ENCODE measurements at places on chromosomes 1 and 21.

- DNase-seq, result no peak
Measured at GRCh38 chr1:85153149-85153891, 47.5 kb downstream of the SYDE2 start.

- DNase-seq, result no peak
Measured at GRCh38 chr21:42377211-42377950, 11.0 kb upstream of the TFF1 start.

DNA sequence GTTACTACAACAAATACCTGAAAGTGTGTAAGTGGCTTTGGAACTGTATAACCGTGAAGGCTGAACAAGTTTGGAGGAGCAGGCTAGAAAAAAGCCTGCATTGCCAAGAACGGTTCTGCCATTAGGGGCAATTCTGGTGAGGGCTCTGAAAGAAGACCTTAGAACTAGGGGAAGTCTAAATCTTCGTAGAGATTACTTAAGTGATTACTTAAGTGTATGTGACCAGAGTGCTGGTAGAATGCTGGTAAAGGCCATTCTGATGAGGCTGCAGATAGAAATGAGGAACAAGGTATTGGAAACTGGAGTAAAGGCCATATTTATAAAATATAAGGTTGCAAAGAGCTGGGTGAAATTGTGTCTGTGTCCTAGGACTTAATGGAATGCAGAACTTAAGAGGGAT, 158.0 kb downstream of the CLIC6 start:
- no peak for DNase-seq

DNA sequence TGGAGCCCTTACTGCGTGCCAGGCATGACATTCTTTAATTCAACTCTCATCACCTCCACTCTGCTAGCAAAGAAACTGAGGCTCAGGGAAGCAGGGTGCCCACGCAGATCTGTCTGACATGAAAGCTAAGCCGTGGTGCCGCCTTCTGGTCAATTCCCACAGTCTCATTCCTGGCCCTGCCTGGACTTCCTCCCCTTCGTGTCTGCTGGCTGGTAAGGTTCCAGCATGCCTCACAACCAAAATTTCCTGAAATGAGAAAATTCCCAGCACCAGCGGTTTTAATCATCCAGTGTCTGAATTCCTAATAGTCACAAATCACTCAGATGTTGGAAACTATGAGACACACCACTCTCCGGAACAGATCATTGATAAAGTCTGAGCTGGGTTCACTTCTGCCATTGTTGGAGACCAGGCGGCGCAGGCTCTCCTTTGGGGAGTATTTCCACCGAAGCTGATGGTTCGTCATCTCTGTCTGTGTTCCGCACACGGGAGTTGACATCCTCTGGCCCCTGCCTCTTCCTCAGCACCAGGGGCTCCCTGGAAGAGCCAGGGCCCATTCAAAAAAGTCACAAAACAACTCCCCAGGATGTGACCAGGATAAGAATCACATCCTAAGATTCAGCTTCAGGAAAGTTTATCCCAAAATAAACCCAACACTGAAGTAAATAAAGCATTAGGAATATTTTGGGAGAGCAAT, 167.7 kb downstream of the PLPP3 start:
- no peak for DNase-seq

DNA sequence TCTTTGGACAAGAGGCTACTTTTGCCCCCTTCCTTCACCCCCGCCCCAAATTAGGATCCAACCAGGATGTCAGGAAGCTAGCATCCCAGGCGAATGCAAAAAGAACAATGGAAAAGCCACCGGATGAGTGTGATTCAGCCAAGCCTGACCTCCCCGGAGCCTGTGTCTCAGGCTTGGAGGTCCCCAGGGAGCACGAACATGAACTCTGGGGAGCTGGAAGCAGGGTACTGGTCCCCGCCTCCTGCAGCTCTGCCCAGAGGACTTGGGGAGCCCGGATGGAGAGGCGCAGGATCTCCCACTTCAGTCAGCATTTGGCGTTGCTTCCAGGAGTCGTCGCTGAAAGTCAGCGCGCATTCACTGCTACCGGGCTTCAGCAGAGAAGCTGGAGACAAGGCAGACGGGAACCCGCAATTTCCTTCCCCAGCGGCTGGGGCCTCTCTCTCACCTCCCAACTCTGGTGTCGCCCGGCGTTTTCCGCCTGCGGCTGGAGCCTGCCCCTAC, 1.8 kb upstream of the TBX15 start:
- peak; percentile 58 for DNase-seq

DNA sequence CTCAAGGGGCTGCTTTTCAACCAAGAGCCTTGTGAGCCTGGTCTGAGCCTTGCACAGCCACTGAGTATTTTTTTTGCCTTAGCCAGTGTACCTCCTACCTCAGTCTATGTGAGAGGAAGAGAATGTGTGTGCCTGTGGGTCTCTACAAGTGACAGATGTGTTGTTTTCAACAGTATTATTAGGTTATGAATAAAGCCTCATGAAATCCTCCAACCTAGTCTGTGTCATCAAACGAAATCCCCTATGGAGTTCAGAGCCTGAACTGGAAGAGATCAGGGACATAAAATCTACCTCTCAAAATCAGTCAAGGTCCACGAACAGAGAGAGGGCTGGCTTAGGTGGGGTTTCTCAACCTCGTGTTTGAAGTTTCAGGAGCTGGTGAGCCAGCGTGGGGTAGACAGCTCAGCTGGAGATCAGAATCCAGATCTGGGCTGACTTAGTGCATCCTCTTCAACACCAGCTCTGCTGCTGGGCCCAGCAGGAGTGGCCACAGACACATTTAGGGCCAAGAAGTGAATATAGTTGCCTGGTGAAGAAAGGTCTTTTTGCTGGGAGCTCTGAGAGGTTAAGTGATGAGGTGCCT, 8.2 kb downstream of the XKR8 start:
- no peak for DNase-seq

GRCh38 chr1:223038288-223039006, 104.6 kb downstream of the TLR5 start:
- no peak for DNase-seq

DNA sequence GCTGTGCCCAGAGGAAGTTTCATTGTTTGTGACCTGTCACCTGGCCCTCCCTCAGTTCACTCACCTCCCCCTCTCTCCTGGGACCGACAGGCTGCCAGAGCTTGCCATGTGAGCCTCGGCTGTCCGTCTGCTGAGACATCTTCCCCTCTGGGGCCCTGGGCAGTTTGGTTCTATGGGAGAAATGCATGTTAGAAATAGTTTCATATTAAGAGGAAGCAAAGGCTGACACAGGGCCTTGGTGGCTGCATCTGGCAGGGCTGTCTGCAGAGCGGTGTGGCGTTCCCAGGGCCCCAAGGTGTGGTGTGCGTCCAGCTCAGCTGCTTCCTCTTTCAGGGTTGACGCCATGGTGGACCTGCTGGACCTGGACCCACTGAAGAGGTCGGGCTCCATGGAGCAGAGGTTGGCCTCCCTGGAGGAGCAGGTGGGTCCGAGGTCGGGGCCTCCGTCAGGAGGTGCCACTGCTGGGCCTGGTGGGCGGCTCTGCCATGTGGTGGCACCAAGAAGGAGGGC, 31.9 kb upstream of the LRRC3 start:
- DNase-seq, result no peak

DNA sequence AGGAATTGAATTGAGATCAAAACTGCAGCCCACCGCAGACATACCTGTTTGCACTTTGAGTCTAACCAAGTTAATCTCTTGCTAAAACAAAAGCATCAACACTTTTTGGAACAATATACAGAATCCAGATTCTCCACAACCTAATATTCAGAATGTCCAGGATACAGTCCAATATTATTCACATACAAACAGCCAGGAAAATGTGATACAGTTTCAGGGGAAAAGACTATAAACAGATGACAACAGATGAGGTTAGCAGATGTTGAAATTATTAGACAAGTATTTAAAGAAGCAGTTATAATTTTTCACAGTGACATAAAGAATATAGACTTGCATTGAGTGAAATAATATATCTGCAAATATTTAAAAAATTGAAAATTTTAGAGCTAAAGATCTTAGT, 678.1 kb upstream of the CXADR start:
- DNase-seq, result no peak

GRCh38 chr1:235527196-235527814, 23.1 kb upstream of the B3GALNT2 start:
- DNase-seq, result no peak

GRCh38 chr1:108521990-108522393, 37.9 kb upstream of the EEIG2 start:
- no peak for DNase-seq

DNA sequence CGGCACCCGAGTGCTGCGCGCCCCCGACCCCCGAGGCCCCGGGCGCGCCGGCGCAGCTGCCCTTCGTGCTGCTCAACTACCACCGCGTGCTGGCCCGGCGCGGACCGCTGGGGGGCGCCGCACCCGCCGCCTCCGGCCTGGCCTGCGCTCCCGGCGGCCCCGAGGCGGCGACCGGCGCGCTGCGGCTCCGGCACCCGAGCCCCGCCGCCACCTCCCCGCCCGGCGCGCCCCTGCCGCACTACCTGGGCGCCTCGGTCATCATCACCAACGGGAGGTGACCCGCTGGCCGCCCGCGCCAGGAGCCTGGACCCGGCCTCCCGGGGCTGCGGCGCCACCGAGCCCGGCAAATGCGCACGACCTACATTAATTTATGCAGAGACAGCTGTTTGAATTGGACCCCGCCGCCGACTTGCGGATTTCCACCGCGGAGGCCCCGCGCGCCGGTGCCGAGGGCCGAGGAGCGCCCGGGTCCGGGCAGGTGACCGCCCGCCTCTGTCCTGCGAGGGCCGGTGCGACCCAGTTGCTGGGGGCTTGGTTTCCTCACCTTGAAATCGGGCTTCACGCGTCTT, 49.0 kb downstream of the SIM2 start:
- DNase-seq, result peak; percentile 64

DNA sequence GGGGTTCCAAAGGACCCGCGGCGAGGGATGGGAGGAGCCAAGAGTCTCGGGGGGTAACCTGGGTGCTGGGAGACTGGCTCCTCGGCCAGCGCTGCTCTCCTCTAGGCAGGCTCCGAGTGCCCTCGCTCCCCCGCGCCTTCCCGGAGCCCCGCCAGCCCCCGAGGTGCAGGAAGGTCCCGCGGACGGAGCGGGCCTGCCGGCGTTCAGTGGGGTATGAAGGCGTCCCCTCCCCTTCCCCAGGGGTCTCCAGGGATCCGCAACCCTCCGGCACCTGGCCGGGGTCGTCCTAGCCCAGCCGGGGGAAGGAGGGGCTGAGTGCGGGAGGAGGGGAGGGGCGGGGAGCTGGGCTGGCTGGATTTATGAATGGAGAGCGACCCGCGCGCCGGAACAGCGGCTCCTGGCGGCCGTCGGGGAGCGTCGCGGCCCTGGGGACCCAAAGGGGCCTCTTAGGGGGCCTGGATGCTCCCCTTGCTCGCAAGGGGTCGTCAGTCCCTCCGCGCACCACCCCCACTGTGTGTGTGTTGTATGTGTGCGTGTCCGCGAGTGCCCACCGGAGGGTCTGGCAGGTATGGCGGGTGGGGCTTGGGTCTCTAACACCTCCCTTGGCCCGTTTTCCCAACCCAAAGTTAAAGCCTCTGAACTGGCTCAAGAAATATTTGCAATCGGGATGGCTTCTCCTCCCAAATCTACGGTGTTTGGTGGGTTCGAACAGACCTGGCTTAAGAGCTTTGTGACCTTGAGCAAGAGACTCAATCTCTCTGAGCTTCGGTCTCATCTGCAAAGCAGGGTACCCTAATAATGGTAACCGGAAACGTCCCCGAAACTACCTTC, 642 bp downstream of the HCRTR1 start:
- DNase-seq, result peak; percentile 43

DNA sequence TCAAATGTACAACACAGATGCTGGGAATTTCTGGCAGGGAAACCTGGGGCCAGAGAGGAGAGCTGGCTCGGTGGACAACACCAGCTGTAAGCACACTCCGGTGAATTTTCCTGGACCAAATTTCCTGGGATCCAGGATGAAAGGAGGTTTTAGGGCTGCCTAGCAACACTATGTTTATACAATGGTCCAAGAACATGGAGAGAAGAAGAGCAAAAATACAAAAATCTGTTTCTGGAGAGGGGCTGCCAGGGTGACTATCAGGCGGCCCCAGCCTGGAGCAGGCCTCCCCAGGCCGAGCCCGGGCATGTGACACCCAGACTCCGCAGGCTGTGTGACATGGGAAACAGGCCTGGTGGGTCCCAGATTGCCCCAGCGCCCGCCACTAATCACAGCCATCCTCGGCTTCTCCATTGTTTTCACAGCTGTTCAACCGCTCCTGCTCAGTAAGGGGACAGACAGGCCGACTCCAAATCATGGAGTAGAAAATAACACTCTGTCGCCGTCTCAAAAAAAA, 336.0 kb upstream of the NFIA start:
- DNase-seq, result no peak

DNA sequence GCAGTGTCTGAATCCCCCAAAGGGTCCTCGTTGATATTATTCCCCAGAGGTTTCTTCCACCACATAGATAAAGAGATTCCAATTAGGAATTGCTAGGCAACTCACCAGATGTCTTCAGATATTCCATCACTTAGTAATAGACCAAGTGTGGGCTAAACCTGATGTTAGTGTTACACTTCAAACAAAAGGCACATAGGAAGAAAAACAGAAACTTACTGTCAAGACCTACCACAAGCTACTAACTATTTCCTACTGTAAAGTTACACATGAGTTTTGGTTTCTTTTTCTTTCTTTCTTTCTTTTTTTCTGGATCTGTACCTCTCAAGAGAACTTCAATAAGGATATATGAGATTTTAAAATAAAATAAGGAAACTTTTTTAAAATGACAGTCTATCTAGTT, 879.1 kb upstream of the NEGR1 start:
- DNase-seq, result no peak
